ENCODE measurements at places on chromosomes 1 and 21.

DNA sequence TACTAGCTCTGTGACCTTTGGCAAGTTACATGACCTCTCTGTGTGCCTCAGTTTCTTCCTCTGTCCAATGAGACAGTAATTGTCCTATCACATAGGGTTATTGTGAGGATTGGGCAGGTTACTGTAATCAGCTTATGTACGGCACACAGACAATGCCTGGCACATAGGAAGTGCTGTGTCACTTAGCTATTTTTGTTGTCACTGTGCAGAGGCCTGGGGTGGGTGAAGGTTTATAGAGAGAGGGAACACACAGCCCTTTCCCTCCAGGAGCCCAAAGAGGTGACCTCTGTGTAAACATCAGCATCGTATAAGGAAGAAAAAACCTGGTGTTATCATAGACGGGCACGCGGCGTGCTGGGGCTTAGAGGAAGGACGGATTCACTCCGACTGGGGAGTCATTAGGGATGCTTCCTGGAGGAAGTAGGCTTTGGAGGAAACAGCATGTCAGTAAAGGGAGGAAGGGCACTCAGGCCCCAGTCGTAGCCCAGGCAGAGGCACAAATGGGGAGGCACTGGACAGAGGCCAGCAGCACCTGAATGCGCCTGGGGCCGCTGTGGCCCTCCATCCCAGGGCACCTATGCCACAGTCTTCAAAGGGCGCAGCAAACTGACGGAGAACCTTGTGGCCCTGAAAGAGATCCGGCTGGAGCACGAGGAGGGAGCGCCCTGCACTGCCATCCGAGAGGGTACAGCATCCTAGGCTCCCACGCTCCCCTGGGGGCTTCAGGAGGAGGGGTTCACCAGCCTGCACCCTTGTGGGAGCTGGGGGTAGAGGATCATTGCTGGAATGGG is 21.2 kb downstream of the CDK18 start:
- no peak for DNase-seq

DNA sequence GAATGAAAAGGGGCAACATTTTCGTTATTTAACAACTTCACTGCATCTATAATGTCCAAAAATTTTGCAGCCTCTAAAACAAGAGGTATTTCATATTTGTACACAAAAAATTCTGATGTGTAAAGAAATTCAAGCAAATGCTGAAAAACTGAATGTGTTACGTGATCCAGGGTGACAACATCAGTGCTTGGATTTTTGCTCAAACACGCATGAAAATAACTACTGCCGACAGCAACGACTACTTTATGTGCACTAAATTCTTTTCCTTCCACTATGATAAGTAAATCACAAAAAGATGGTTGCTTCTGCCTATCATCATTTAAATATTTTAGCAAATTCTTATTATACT is 53.4 kb upstream of the ASPM start:
- DNase-seq: no peak

DNA sequence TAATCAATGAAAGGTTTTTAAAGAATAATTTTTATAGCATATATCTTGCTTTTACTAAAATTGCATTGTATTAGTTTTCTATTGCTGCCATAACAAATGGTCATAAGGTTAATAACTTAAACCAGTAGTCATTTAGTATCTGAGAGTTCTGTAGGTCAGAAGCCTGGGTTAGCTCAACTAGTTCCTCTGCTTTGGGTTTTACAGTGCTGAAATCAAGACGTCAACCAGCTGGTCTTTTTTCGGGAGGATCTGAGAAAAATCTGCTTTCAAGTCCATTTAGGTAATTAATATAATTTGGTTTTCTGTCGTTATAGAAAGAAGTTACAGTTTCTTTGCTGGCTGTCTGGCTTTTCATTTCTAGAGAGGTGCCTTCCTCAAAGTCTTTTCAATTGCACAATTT is 577.7 kb downstream of the MRPL39 start:
- no peak for DNase-seq

- DNase-seq: no peak
Observed at GRCh38 chr1:25794325-25794724, 5.7 kb upstream of the SELENON start.

- no peak for DNase-seq
Observed at GRCh38 chr1:239287296-239287695, 99.1 kb upstream of the CHRM3 start.

Measured in stimulated activated CD8-positive, alpha-beta memory T cell treated with anti-CD3 and anti-CD28 coated beads, Interleukin-12 subunit alpha, Interleukin-12 subunit beta, amount 100 ng/mL, for 4 hours (primary cell).